Effector CD8-positive, alpha-beta T cell (primary cell): ENCODE measurements at places on chromosomes 4 and X.

- no peak for DNase-seq
Measured at GRCh38 chr4:137946453-137947174, 295.5 kb downstream of the SLC7A11 start.

- no peak for DNase-seq
Measured at GRCh38 chrX:115696039-115696438, 135.1 kb downstream of the PLS3 start.

GRCh38 chr4:48228949-48229348, 40.7 kb downstream of the TEC start:
- no peak for DNase-seq

DNA sequence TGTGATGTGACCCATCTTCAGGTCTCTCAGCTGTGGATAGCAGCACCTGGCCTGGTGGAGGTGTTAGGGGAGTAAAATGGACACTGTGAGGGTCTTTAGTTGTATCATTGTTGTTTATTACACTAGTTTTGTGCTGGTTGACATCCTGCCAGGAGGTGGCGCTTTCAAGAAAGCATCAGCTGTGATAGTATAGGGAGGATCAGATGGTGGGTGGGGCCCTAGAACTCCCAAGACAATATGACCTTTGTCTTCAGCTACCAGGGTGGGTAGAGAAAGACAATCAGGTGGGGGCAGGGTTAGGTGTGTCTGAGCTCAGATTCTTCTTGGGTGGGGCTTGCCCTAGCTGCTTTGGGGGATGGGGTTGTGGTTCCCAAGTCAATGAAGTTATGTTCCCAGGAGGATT, 162.8 kb downstream of the PPP1R2C start:
- DNase-seq = no peak

DNA sequence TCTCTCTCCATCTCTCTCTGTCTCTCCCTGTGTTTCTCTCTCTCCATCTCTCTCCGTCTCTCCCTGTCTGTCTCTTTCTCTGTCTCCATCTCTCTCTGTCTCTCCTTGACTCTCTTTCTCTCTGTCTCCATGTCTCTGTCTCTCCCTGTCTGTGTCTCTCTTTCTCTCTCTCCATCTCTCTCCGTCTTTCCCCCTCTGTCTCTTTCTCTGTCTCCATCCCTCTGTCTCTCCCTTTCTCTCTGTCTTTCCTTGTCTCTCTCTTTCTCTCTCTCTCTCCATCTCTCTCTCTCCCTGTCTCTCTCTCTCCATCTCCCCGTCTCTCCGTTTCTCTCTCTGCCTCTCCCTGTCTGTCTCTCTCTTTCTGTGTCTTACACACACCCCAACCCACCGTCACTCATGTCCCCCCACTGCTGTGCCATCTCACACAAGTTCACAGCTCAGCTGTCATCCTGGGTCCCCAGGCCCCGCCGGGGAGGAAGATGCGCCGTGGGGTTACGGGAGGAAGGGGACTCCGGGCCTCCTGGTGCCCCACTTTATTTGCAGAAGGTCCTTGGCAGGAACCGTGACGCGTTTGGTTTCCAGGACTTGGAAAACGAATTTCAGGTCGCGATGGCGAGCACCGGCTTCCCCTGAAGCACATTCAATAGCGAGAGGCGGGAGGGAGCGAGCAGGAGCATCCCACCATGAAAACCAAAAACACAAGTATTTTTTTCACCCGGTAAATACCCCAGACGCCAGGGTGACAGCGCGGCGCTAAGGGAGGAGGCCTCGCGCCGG, 1.2 kb upstream of the SHOX start:
- no peak for DNase-seq

- no peak for DNase-seq
Measured at GRCh38 chrX:49257846-49258748, 6.4 kb downstream of the FOXP3 start.

GRCh38 chrX:109312757-109313156, 169.1 kb downstream of the GUCY2F start:
- DNase-seq = no peak

DNA sequence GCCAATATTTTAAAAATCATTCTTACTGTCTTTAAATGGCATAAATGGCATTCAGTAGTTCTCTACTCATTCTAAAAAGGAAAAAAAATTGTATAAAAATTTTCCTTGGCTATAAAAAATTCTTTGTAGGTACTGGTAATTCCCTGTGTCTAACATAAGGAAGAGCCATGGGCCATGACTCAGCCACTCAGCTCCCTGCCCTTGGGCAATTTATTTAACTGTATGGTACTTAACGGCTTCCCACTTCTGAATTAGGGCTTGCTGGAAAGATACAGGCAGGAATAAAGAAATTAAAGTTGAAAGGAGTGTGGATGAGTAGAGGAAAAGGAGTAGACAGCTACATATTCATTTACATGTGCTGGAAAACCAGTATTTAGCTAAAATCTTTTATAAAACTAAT, 30.6 kb downstream of the ABHD18 start:
- no peak for DNase-seq

DNA sequence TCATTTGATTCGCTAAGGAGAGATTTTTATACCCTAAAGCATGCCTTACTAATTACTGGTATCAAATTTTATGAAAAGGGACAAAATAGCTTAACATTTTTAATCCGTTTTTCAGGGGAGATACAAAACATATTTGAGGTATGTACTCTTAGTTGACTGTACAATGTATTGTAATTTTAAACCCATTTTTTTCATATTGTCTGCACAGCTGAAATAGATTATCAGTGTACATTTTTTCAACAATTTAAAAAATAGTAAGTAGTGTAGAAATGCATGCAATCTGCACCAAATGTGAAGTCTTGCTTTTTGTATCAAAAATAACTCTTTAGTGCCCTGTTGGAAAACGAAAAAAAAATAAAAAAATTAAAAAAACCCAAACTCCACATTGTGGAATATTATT, 82.2 kb downstream of the TENM3 start:
- DNase-seq = no peak

DNA sequence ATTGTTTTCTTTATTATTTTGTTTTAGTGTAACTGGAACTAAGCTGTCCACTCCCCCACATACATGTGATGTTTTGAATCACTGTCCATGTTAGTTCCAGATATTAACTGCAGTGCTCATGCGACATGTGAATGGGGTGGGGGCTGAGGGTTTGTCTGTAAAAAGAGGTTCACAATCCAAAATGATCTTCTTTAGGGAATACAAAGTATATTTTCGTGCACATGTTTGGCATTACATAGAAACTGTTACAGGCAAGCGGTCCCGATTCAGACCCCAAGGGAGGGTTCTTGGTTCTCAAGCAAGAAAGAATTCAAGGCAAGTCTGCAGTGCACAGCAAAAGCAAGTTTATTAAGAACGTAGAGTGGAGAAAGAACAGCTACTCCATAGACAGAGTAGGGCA, 296.5 kb upstream of the CLNK start:
- DNase-seq = no peak

- no peak for DNase-seq
Measured at GRCh38 chrX:153775293-153776119, 5.3 kb upstream of the SRPK3 start.

DNA sequence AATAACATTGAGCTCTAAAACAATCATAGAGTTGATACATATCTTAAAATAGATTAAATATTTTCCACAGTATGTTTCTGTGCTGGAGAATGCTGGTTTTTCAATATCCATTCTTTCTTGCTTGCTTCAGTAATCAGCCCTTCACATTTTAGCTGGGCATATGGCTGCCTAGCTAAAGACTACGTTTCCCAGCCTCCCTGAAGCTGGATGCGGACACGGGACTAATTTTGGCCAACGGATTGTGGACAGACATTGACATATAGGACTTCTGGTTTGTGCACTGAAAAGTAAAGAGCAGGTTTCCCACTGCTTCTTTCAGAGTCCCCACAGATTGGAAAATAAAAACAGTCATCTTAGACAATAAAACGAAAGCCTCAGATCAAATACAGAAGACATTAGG, 97.3 kb downstream of the COL25A1 start:
- DNase-seq = no peak

DNA sequence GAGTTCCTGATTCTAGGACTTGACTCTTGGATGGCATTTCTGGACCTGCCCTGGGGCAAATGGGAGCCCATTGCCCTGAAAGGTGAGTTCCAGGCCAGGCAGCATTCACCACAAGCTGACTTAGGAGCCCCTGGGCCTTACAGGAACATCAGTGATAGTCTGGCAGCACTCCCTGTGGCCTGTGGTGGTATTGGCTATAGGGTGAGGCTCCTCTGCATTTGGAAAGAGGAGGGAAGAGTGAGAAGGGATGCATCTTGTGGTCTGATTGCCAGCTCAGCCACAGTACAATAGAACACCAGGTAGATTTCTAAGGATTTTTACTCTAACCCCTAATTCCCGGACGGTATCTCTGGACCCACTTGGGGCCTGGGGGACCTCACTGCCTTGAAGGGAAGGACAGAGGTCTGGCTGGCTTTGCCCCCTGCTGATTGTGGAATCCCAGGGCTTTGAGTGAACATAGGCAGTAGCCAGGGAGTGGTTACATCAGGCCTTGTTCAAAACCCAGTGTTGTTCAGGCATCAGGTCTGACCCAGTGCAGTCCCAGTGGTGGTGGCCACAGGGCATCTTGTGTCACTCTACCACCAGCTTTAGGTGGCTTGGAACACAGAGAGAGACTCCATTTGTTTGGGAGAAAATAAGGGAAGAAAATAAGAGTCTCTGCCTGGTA, 32.9 kb downstream of the MAGED4 start:
- no peak for DNase-seq

DNA sequence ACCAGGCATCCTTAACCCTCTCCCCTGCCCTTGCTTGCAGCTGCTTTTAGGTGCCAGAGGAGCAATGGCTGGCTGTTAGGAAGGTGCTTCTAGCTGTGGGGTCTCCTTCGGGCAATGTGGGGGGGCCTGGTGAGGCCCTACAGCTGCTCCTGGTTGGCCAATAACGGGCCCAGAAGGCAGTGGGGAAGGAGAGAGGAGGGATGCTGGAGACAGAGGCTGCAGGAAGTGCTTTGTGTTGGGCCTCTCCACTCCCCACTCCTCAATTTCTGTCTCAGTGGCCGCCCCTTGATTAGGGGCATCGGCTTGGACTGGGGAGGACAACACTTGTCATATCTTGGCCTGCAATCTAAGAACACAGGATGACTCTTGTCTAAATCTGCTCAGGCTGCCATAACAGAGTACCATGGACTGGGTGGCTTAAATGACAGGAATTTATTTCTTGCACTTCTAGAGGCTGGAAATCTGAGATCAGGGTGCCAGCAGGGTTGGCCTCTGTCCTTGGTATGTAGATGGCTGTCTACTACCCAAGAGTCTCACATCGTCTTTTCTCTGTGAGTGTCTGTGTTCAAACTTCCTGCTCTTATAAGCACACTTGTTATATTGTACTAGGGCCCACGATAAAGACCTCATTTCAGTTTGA, 374.3 kb downstream of the MID1IP1 start:
- no peak for DNase-seq

DNA sequence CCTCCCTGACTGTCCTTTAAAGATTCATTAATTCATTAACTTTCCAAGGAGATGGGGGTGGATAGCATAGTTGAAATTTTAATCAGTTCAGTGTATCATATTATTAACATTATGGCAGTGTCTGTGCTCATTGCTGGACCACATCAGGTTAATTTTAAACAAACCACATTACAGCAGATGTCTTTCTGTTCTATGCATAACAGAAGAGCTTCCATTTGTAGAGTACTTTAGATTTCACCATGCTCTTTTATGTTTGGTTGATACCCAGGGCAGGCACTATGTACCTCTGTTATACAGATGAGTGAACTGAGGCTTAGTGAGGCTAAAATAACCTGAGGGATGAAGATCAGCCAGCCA, 41.1 kb downstream of the AFF2 start:
- no peak for DNase-seq

- DNase-seq = no peak
Measured at GRCh38 chr4:149549911-149550310, 265.7 kb downstream of the IQCM start.

DNA sequence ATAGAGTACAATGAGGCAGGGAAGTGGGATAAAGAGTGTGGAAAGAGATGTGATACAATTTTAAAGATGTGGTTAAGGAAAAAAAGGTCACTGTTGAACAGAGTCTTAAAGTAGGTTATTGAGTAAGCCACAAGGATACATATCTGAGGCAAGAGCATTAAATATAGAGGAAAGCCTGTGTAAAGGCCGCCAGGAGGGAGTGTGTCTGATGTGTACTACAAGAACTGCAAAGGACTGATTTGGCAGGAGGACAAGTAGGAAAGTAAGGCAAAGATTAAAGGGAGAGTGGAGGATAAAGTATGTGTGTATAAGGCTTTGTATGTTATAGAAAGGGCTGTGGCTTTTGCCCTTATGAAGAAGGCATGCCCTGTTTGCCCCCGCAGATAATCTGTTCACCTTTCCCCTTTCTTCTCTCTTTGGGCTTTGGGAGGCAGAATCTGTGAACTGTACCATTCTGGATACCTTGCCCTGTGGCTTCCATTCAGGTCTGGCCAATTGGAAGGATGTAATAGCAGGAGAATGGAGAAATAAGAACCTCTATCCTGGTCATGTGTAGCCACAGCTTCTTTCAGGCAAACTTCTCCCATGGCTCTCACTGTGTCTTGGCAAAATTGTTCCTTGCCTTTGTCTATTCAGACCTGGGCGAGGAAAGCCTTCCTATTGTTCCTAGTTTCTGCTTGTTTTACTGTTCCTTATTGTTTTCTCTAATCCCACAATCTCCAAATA, 68.9 kb upstream of the FAM47B start:
- no peak for DNase-seq

GRCh38 chr4:96993560-96993959, 1149.7 kb downstream of the STPG2 start:
- DNase-seq = no peak

GRCh38 chr4:123950530-123950929, 553.9 kb downstream of the SPRY1 start:
- no peak for DNase-seq

DNA sequence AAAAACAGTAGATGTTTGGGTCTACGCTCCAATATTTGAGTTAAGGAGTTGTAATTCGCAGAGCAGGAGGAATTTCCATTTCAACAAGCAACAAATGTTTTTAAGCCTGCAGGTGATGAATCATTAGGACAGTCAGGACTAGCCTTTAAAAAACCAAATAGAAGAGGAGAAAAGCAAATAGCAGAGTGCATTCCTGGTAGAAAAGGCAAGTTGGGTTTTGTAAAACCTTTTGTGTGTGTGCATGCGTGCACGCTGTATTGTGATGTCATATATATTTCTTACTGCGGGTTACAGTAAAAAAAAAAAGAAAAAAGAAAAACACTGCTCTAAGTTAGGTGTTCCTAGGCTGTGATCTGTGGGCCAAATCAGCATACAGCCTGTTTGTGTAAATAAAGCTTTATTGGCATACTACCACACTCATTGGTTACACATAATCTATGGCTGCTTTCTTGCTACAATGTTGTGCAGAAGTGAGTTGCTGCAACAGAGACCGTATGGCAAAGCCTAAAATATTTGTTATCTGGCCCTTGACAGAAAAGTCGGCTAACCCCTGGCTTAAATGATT, 135.6 kb downstream of the MID1 start:
- DNase-seq = no peak

DNA sequence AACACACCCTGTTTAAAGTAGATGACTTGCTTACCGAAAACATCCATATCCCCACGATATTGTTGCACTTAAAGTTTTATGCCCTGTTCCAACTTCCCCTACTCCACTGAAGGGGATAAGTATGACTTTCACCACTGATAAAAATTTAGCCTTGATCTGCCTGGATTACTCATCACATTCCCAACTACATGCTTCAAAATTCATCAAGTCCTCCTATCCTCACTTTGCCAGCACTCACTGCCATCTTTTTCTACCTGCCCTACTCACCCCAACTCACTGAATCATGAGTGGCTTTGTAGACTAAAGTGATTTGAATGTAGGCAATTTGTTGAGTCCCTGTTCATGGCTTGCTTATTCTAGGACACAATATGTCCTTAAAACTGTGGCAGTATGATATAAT, 12.2 kb upstream of the GPRIN3 start:
- DNase-seq = no peak
